ENCODE measurements at places on chromosomes 7 and 10.

GRCh38 chr7:125876431-125876830, 946.8 kb upstream of the POT1 start:
- no peak for DNase-seq
- no peaks in the 10 kb centered on the region for H3K36me3 ChIP-seq
- H3K4me1 ChIP-seq, result no peaks in the 10 kb centered on the region
- no peak overlapping the region for H3K27ac ChIP-seq

DNA sequence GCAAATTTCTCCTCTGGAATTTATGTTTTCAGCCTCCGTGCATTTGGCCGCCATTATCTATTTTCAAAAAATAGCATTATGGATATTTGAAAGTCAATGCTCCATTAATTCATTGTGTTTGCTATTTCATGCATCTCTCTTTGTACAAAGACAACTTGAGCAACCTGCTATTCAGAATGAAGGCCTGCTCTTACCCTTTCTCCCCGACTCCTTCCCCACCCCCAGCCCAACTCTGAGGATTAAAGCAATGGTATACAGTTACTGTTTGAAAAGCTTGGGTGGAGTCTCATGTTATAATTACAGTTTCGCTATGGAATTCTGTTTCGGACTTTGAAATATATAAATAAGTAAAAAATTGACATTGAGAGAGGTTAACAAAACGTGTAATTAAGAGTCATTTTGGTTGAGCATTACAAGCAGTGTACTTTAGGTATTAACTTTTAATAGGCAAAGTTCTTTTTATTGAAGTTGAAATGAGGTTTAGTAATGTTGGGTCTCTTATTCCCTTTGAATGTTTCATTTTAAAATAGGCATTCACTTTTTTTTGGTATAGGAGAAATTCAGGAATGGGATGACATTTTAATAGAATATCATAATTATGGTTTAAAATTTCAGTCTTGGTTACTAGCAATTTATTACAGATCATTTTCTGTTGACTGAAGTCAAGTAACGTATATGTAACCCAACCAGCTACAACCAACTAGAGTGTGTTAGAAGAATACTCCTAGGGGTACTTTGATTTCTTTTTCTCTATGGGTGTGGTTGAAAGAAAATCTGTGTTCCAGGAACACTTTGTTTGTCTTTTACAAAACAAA, 93.1 kb downstream of the ARID5B start:
- no peak for DNase-seq
- peaks cover 13% of the 10 kb centered on the region for H3K4me1 ChIP-seq
- no peaks in the 10 kb centered on the region for H3K36me3 ChIP-seq
- peak overlapping the region; percentile 85 for H3K27ac ChIP-seq
- no peaks in the 10 kb centered on the region for H3K27me3 ChIP-seq

DNA sequence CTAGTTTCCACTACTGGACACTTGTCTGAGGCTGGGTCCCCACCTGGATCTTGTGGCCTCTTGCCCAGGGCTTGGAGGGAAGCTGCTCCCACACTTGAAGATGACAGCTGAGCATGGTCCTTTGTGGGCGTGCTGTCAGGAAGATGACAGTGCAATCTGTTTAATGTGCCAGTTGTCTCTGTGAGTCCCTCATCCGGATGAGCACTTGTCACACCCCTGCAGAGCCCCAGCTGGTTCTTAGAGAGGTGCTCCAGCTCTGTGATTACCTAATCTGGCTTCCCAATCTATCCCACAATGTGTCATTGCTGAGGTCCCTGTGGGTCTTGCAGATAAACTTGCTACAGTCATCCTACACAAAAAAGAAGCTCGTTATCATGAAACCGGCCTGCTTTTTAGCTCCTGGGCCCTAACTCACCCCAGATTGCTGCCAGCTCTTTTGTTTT, 34.8 kb upstream of the CCSER2 start:
- H3K4me3 ChIP-seq, result no peak overlapping the region
- no peak for DNase-seq
- H3K27ac ChIP-seq, result no peak overlapping the region

- H3K27ac ChIP-seq, result no peak overlapping the region
- no peak for DNase-seq
- no peaks in the 10 kb centered on the region for H3K36me3 ChIP-seq
- peaks cover 24% of the 10 kb centered on the region for H3K4me1 ChIP-seq
- H3K27me3 ChIP-seq, result no peaks in the 10 kb centered on the region
These were observed 36.7 kb upstream of the PSAP start for GRCh38 chr10:71887743-71888142.

DNA sequence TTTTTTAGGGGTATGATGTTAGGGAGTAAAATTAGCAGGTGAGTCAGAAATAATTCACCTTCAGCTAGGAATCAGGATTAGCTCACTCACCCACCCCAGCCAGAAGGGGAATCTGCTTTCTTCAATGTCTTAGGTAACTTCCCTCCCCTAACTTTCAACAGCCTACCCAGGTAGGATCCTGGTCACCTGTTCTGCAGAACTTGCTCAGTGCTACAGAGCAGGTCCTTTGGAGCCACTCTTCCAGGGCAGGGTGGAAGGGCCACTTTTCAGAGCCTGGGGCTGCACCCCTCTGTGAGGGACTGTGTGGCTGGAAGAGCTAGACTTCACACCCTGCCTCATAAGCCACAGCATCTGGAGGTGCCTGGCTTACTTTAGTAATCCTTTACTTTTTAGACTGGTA, 58.1 kb downstream of the SHH start:
- H3K4me1 ChIP-seq, result peaks cover 11% of the 10 kb centered on the region
- H3K27ac ChIP-seq, result no peak overlapping the region
- H3K4me3 ChIP-seq, result no peak overlapping the region
- DNase-seq, result no peak

DNA sequence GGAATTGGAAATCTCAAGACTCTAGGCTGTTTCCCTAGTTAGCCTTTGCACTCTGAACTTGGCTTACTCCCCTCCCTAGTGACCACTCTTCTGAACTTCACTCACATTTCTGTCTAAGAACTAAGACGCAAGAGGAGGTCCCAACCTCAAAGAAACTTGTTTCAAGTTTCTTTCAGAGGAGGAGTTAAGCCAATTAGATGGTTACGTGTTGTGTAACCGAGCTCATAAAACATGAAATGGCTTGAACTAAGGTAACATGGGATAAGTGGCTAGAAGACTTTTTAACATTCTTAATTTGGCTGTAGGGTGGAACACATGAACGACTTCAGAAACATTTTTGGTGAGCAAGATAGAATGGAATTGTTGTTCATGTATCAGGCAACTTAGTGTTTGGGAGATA, 39.5 kb upstream of the SEC61G start:
- H3K36me3 ChIP-seq, result no peaks in the 10 kb centered on the region
- no peaks in the 10 kb centered on the region for H3K4me1 ChIP-seq
- no peak for DNase-seq
- H3K27me3 ChIP-seq, result peaks cover 9% of the 10 kb centered on the region
- no peak overlapping the region for H3K27ac ChIP-seq
- H3K4me3 ChIP-seq, result no peak overlapping the region

DNA sequence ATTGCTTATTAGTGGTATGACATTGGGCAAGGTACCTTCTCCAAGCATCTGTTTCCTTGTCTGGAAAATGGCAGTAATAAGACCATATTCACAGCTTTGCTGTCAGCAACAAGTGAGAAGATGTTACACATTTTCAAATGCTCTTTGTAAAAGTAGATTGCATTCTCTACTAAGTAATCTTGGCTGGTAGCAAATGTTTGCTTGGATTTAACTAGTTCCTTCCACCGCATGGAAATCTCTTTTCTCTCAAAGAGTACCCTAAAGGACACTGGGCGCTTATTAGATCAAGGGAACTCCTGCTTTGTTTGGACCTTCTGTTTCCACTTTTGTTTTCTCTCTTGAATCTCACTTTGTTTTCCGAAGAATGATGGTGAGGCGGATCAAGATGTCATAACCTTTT, 185.2 kb upstream of the BMPER start:
- no peak overlapping the region for H3K27ac ChIP-seq
- no peak overlapping the region for H3K4me3 ChIP-seq
- no peaks in the 10 kb centered on the region for H3K4me1 ChIP-seq
- no peaks in the 10 kb centered on the region for H3K27me3 ChIP-seq
- DNase-seq, result no peak
- H3K36me3 ChIP-seq, result no peaks in the 10 kb centered on the region

DNA sequence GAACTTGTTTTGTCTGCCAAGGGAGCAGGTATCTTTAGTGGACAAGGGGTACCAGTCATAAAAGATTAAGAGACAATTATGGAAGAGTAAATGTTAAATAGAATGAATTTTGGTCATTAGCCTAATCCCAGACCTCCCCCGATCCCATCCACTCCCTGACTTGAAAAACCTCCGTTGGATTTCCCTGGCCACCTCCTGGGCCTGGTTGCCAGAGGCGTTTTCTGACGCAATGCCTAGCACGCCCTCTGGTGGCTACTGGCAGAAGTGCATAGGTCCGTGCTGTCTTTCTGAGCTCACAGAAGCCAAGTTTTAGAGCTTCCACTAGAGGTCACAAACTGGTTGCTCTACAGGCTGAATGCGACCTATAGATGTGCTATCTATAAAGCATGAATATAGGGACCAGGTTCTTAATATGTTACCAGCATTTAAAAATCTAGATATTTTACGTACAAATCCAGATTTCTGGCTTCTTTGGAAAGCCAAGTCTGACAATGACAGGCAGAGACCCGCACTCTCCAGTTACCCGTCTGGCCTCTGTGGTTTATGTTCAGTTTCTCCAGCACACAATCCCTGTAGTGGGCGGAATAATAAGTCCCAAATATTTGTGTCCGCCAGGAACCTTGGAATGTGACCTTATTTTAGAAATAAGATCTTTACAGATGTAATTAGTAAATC, 39.8 kb downstream of the SPOCK2 start:
- peak; percentile 66 for DNase-seq
- H3K27ac ChIP-seq, result no peak overlapping the region
- H3K36me3 ChIP-seq, result no peaks in the 10 kb centered on the region
- H3K27me3 ChIP-seq, result no peaks in the 10 kb centered on the region
- H3K4me1 ChIP-seq, result no peaks in the 10 kb centered on the region

DNA sequence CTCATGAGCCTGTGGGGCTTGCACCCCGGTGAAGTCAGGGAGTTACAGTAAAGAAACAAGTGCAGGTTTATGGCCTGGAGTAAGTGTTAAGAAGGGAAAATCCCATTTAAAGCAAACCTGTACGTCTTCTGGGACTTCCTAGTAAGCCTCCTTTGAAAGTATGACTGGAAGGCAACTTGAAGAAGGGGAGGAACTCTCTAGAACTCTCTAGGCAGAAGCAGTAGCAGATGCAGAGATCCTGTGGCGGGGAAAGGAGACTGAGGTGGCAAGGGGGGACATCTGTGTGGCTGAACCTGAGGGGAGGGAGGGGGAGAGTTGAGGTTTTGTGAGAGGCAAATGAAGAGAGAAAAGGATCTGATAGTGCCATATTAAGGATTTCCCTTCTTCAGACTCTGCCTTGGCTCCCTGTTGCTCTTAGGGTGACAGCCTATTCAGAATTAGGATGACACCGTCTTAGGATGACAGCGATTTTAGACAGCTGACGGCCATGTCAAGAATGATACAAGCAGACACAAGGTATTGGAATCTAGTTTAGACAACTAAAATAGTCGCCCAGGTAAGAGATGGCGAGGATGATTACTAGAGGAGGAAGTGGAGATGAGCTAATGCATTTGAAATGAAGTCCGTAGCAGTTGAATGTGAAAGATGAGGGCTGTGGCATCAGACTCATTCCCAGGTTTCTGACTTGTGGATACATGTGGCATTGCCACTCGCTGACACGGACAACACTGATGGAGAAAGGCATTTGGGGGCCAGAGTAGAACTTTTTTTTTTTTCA, 29.0 kb downstream of the CUL1 start:
- peaks cover 30% of the 10 kb centered on the region for H3K4me1 ChIP-seq
- H3K4me3 ChIP-seq, result no peak overlapping the region
- no peaks in the 10 kb centered on the region for H3K27me3 ChIP-seq

GRCh38 chr7:127706766-127707165, 54.8 kb downstream of the SND1 start:
- no peak for DNase-seq
- no peak overlapping the region for H3K27ac ChIP-seq
- H3K36me3 ChIP-seq, result peaks cover 75% of the 10 kb centered on the region
- no peak overlapping the region for H3K4me3 ChIP-seq

DNA sequence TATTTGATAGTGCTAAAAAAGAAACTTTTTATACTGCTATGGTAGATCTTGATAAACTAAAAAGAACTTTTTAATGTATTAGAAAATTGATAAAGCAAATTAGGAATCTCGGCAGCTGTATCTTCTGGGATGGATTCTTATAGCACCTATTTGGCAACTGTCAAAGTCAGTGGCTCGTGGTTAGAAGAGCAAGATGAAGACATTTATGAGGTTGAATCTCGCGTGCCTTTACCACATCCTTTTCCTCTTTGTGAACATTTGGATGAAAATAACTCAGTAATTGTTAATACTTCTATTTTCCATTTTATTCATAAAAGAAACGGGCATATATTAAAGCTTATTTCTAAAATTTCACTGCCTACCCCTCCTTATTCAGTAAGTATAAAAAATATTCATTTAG, 76.2 kb downstream of the CYP51A1 start:
- peaks cover 18% of the 10 kb centered on the region for H3K36me3 ChIP-seq
- no peak overlapping the region for H3K4me3 ChIP-seq
- no peak overlapping the region for H3K27ac ChIP-seq
- no peak for DNase-seq

DNA sequence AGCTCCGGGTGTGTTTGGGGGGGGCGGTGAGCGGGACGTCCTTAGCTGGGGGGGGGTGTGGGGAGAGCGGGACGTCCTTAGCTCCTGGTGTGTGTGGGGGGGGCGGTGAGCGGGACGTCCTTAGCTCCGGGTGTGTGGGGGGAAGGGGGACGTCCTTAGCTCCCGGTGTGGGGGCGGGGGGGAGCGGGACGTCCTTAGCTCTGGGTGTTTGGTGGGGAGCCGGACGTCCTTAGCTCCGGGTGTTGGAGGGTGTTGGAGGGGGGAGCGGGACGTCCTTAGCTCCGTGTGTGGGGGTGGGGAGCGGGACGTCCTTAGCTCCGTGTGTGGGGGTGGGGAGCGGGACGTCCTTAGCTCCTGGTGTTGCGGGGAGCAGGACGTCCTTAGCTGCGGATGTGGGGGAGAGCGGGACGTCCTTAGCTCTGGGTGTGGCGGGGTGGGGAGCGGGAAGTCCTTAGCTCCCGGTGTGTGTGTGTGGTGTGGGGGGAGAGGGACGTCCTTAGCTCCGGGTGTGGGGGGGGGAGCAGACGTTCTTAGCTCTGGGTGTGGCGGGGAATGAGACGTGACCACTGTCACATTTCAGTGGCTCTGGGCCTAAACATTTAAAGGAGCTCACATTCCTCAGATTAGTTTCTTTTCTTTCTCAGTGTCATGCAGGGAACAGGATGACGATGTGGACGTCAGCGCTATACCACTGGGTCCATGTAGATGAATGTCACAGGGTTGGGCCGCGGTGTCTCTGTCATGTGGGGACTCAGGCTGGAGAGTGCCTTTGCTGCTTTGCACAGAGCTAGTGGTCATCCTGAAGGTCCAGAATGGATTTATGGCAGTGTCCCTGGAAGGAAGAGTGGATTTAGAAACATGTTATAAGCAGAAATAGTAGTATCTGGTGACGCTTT, 7.5 kb downstream of the DYNC2I1 start:
- H3K4me3 ChIP-seq, result peak overlapping the region; percentile 39
- peaks cover 10% of the 10 kb centered on the region for H3K4me1 ChIP-seq
- no peaks in the 10 kb centered on the region for H3K27me3 ChIP-seq
- peak overlapping the region; percentile 35 for H3K27ac ChIP-seq

- no peak overlapping the region for H3K27ac ChIP-seq
- peaks cover 5% of the 10 kb centered on the region for H3K36me3 ChIP-seq
- H3K4me1 ChIP-seq, result no peaks in the 10 kb centered on the region
- no peak overlapping the region for H3K4me3 ChIP-seq
- no peaks in the 10 kb centered on the region for H3K27me3 ChIP-seq
- DNase-seq, result no peak
These were observed 255.5 kb upstream of the AOAH start for GRCh38 chr7:36979810-36980248.

GRCh38 chr10:133229265-133230043, 563 bp upstream of the UTF1 start:
- DNase-seq, result no peak
- no peaks in the 10 kb centered on the region for H3K36me3 ChIP-seq
- peaks cover 7% of the 10 kb centered on the region for H3K27me3 ChIP-seq
- H3K4me3 ChIP-seq, result no peak overlapping the region
- H3K4me1 ChIP-seq, result peaks cover 13% of the 10 kb centered on the region
- H3K27ac ChIP-seq, result no peak overlapping the region

Data from T-cell (primary cell).